ENCODE measurements at places on chromosomes 11 and 22. TPM values are rescaled to one million over a fixed set of nuclear protein-coding genes. Genes with fewer than 3 reads are reported as not detected.

DNA sequence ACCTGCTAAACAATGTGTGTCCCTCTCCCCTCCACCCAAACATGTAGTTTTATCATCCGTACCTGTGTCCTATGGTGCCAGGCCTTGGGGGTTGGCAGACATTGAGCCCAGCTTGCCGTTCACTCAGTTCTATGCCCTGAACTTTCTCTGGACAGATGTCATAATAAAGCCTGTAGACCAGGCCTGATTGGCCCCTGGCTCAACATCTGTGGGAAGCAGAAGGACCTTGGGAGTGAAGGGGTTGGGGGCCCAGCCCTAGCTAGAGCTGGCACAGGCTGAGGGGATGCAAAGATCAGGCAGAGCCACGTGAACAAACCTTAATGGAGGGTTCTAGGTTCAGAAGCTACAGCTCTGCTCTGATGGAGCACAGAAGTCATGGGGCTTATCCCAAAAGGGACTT is 600.6 kb downstream of the BUD13 start:
- no peak for DNase-seq

DNA sequence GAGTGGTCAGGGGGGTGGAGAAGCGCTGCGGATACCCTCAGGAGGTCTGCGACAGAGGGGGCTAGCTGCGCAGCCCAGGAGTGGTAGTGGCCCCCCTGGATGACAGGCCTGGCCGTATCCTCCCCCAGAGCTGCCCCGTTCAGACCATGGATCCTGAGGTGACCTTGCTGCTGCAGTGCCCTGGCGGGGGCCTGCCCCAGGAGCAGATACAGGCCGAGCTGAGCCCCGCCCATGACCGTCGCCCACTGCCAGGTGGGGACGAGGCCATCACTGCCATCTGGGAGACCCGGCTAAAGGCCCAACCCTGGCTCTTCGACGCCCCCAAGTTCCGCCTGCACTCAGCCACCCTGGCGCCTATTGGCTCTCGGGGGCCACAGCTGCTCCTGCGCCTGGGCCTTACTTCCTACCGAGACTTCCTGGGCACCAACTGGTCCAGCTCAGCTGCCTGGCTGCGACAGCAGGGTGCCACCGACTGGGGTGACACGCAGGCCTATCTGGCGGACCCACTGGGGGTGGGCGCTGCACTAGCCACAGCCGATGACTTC is 505 bp downstream of the NUDT22 start:
- peak; percentile 93 for DNase-seq

- peak; percentile 85 for DNase-seq
These were observed 81.9 kb downstream of the UVRAG start for GRCh38 chr11:75896843-75897419.

- no peak for DNase-seq
These were observed 356.6 kb downstream of the CASP12 start for GRCh38 chr11:104541701-104542100.

DNA sequence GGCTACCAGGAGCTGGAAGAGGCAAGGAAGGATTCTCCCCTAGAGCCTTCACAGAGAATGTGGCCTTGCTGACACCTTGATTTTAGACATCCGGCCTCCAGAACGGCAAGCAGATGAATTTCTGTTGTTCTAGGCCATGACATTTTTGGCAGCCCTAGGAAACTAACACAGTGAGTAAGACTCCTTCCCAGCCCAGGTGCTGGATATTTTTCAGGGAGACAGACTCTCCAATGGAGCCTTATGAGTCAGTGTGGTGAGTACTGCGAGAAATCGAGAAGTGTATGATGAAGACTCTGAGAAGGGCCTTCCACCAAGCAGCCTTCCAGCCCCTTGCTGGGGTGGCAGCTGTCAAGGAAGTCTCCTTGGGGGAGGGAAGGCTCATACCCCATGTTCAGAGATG is 114.4 kb downstream of the OSBP2 start:
- DNase-seq, result no peak

GRCh38 chr11:129866311-129866710 is 29.1 kb downstream of the NFRKB start:
- DNase-seq, result no peak

GRCh38 chr11:31340903-31341572 is 28.5 kb downstream of the DCDC1 start:
- peak; percentile 69 for DNase-seq

- DNase-seq, result no peak
These were observed 1.2 kb downstream of the KCNQ1OT1 start for GRCh38 chr11:2698386-2699184.

- DNase-seq, result peak; percentile 79
These were observed 48.0 kb upstream of the CLPB start for GRCh38 chr11:72482211-72482812.

DNA sequence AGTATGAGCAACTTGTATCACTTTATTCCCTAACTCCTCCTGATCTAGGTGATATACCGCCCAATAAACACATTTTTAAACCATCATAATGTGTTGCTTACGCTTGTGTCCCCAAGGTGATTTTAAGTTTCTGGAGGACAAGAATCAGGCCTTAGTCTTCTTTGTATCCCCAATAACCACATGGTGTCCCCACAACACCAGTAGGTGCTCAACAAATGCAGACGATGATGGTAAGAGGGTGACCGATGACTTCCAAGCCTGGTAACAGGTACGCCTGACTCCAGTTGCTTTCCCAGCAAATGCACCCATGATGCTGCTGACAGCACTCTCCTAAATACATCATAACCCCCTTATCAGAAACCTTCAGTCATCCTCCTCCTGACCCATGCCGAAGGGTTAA is 64.2 kb downstream of the EFCAB6 start:
- DNase-seq, result peak; percentile 48

Gene OR8G1
- not detected for total RNA-seq

Gene C22orf31
- not detected for total RNA-seq

All from Karpas-422 (cell line).